Activated CD8-positive, alpha-beta memory T cell treated with anti-CD3 and anti-CD28 coated beads for 36 hours (primary cell): ENCODE measurements at places on chromosomes 11 and 22. TPM values are rescaled to one million over a fixed set of nuclear protein-coding genes. Genes with fewer than 3 reads are reported as not detected.

Gene RAG2
- not detected for total RNA-seq

Gene KIF18A
- total RNA-seq: 13.5 TPM

Gene MYEOV
- not detected for total RNA-seq

Gene ZPR1
- total RNA-seq: 111 TPM

Gene C11orf86
- total RNA-seq: not detected

Gene PGM2L1
- 10.4 TPM for total RNA-seq

Gene LIN7C
- 29.0 TPM for total RNA-seq

Gene TMEM121B
- 0.13 TPM for total RNA-seq

Gene HEPHL1
- total RNA-seq: not detected

Gene MMP13
- total RNA-seq: not detected

Gene TMPRSS5
- 0.65 TPM for total RNA-seq

Gene TCN2
- total RNA-seq: not detected

Gene ROBO4
- total RNA-seq: not detected

Gene INPP5J
- not detected for total RNA-seq

Gene TST
- 6.0 TPM for total RNA-seq

Gene ELFN2
- total RNA-seq: 0.06 TPM

Gene SCGB1D2
- not detected for total RNA-seq

Gene TBX10
- total RNA-seq: not detected

Gene RFPL3
- not detected for total RNA-seq

Gene FAM180B
- 0.15 TPM for total RNA-seq

Gene OR8D1
- total RNA-seq: not detected

Gene CLDN5
- total RNA-seq: not detected

Gene WT1
- total RNA-seq: not detected

Gene SERHL2
- total RNA-seq: 2.3 TPM

Gene FXYD2
- total RNA-seq: 3.1 TPM

Gene ABTB2
- 6.1 TPM for total RNA-seq

Gene MS4A2
- total RNA-seq: not detected

Gene BLID
- total RNA-seq: not detected

Gene MS4A3
- total RNA-seq: not detected

Gene OR51E2
- total RNA-seq: not detected

Gene OR52A1
- total RNA-seq: not detected

Gene PATE2
- total RNA-seq: not detected

Gene PATE3
- total RNA-seq: not detected

Gene GSTT2B
- not detected for total RNA-seq

Gene RIMBP3B
- 0.46 TPM for total RNA-seq

Gene KDM4F
- not detected for total RNA-seq

Gene APOBEC3A
- not detected for total RNA-seq

Gene XKR3
- total RNA-seq: not detected

Gene PPME1
- 52.6 TPM for total RNA-seq

Gene RBM4B
- total RNA-seq: 17.2 TPM

Gene SPDYC
- not detected for total RNA-seq

Gene MRGPRE
- total RNA-seq: not detected

Gene APLNR
- total RNA-seq: not detected
